NCI-H1092 (cell line): ENCODE measurements at places on chromosomes 2 and 18.

DNA sequence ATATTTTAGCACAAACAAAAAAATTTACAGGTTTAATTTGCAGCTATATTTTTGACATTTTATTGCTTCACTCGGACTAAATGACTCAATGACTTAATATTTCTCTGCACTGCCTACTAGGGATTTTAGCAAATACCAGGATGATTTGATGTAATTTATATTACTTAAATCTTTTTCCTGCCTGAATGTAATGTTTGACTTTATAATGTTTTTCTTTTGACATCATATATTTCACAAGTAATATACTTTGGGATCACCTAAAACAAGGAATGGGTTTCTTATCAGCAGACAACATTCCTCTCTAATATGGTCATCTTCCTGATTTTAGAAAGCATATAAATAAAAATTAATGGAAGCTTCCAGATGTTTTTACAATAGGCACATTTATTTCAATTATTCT, 253.2 kb upstream of the EPC2 start:
- no peak for DNase-seq

DNA sequence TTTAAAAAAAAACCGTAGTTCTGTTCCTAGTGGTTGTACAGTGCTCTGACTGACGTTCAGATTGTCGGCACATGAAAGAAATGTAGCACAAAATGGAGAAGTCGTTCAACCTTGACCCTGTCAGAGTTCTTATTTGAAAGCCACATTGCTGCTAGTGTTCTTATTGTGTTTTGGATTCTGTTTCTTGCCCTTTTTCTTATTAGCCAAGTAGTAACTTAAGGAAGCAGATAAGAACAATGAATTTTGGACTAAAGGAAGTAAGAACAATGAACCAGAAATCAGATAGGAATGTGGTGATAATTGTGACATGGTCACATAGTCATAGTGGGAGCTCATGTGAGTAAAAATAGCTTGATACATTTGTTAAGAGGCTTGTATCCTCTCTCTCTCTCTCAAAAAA, 45.9 kb downstream of the RPIA start:
- DNase-seq, result no peak

DNA sequence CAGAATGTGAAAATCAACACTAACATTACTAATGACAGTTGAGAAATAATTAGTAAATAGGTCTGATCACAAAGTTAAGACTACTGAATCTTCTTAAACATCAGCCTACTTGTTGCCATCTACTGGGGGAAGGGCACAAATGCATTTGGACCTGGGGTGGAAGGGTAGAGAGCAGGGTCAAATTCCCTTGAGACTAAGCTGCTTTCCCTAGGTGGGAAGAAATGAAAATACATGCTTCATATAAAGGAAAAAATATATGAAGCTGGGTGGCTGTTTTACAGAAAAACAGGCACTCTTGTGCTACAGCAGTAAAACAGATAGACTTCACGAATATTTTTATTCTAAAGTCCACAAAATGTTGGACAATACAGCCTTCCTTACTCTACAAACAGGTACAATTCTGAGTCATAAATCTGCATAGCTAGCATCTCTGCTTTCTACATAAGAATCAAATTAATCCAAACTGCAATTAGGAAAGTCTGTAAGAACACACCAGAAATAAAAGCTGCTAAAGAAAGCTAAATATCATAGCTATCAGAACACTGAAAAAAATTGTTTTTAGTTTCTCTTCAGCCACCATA, 10.9 kb downstream of the TRIP12 start:
- DNase-seq, result no peak

- no peak for DNase-seq
These were observed 86.2 kb downstream of the METTL8 start for GRCh38 chr2:171347591-171348032.

DNA sequence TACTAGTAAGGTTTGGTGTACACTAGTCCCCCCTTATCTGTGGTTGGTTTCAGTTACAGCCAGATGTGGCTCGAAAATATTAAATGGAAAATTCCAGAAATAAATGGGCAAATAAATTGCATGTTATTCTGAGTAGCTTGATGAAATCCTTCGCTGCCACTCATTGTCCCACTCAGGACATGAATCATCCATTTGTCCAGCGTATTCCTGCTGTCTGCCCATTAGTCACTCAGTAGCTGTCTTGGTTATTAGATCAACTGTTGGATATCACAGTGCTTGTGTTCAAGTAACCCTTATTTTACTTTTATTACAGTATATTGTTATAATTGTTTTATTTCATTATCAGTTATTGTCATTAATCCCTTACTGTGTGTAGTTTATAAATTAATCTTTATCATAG, 21.7 kb downstream of the ZDBF2 start:
- DNase-seq, result no peak

DNA sequence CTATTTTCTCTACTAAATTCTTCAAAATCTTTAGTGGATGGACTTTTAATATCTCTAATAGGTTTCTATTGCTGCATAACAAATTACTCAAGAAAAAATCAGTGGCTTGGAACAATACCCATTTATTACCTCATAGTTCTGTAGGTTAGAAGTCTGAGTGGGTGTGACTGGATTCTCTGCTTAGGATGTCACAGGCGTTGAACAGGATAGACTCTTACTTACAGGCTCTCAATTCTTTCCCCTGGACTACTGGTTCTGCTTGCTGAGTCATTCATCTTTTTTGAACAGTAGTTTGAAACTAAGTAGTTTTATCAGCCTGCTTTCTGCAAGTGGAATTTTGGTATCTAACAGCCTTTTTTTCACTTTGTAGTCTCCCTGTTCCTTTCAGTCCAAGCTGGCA, 265.4 kb downstream of the ZNF385B start:
- no peak for DNase-seq

DNA sequence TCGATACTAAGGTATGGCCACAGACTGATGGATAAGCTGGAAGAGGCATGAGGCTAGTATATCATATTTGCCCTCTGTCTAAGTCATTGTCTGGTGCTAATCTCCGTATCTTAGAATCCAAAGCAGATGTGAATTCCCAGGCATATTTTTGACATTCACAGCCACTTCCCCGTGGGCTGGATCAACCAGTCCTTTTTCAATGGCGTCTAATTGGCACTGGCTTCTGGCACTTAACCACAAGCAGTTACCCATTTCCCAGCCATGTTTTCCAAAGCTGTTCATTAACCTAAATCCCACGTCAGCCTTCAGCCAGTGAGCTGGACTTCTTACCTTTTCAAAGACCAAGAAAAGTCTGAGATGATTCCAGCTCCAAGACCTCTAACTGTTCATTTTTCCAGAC, 20.7 kb upstream of the ZNF407 start:
- no peak for DNase-seq

GRCh38 chr18:24114924-24115549, 23.8 kb upstream of the CABYR start:
- DNase-seq, result no peak
